H9 (cell line): ENCODE measurements at places on chromosomes 7 and 10. TPM values are rescaled to one million over a fixed set of nuclear protein-coding genes. Genes with fewer than 3 reads are reported as not detected.

CTAGE4 gene
- 4.8 and 6.2 TPM in 2 replicates for total RNA-seq

CDHR3 gene
- 3.3 and 3.8 TPM in 2 replicates for total RNA-seq

MAGI2 gene
- total RNA-seq, result 14.3 and 14.7 TPM in 2 replicates

LRRTM3 gene
- total RNA-seq, result 0.96 and 1.1 TPM in 2 replicates

FKBP6 gene
- total RNA-seq, result not detected in 2 replicates

CYP2C9 gene
- total RNA-seq, result not detected in 2 replicates
